ENCODE measurements at places on chromosomes 7 and 10.

GRCh38 chr10:130212746-130213145, 76.6 kb downstream of the GLRX3 start:
- DNase-seq = no peak

DNA sequence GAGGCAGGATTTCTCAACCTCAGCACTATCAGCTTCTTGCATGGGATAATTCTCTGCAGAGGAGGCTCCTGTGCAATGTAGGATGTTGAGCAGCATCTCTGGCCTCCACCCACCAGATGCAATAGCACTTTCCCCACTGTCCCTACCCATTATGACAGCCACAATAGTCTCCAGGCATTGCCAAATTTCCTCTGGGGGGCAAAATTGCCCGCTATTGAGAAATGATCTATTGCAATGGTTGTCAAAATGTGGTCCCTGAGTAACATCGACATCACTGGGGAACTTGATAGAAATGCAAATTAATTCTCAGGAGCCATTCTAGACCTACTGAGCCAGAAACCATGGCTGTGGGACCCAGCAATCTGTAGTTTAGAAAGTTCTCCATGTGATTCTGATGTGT, 7.0 kb downstream of the KCNK18 start:
- no peak for DNase-seq

DNA sequence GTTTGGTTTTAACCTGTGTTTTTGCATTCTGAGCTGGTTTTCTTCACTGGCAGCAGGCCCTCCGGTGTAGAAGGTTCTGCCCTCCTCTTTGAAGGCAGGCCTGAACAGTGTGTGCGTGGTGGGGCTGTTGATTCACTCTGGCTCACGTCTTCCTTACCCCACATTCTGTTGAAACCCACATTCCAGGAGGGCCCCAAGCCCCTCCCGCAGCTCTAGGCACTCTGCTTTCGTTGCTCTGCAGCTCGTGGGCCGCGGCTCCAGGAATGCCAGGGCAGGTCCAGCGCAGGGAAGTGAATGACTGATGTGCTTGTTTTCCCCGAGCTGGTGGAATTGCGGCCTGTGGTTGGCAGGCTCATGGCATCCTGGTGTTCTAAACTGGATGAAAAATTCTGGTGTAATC, 49.0 kb downstream of the HTRA1 start:
- DNase-seq = no peak

GRCh38 chr10:52318822-52319464, 4.9 kb downstream of the DKK1 start:
- DNase-seq = no peak

- DNase-seq = no peak
Measured at GRCh38 chr7:80999100-80999499, 80.2 kb upstream of the SEMA3C start.

GRCh38 chr7:11714205-11714604, 117.8 kb downstream of the THSD7A start:
- no peak for DNase-seq

- DNase-seq = peak; percentile 58
Measured at GRCh38 chr7:42236976-42237810, at the start of gene GLI3. TSS of gene GLI3 (minus strand) at chr7:42237209. CDS start at chr7:42223253, 13,956 bp downstream.

DNA sequence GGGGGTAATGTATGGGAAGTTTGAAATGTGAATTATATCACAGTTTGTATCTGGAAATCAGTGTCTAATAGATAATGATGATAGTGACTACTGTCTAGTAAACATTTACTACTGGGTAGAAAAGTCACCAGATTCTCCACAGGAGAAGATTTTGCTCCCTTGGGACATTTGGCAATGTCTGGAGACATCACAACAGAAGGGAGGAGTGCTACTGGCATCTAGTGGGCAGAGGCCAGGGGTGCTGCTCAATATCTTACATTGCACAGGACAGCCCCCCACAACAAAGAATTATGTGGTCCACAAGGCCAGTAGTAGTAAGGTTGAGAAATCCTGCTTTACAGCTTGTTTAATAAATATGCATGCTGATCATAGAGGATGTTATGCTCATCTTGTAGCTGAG, 92.3 kb upstream of the PRPS1L1 start:
- no peak for DNase-seq

DNA sequence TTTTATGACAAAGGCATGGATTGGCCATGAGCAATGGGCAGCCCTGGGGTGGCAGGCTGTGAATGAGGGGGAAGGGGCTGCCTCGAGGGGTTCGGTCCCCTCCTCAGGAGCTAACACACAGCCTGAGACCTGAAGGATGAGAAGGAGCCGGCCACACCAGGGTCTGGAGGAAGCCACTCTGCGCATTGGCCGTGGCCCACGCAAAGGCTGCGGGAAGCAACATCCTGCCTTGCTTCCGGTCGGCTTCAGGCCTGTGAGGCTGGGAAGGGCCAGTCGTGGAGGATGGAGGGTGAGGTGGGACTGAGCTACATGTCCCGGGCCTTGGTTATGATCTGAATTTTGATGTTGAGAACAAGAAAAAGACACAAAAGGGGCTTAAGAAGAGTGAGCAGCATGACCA, 49.4 kb downstream of the RGS10 start:
- DNase-seq = no peak

DNA sequence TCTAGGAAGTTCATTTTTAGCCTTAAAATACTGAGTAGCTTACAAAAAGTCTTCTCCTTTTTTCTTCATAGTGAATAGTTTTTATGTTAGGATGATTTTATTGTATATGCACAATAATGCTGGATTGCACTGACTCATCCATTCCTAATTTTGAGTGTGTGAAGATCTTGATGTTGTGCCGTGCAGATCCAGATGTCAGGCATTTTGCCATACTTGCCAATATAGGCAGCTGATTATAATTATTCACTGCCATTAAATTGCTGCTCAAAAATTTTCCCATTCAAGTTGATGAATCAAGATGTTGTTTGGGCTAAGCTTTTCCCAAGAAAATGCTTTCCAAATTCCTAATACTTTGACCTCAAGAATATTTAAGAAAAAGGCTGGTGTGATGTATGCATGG, 218.3 kb downstream of the AHR start:
- DNase-seq = no peak

GRCh38 chr7:13110107-13110506, 422.7 kb downstream of the ARL4A start:
- no peak for DNase-seq

DNA sequence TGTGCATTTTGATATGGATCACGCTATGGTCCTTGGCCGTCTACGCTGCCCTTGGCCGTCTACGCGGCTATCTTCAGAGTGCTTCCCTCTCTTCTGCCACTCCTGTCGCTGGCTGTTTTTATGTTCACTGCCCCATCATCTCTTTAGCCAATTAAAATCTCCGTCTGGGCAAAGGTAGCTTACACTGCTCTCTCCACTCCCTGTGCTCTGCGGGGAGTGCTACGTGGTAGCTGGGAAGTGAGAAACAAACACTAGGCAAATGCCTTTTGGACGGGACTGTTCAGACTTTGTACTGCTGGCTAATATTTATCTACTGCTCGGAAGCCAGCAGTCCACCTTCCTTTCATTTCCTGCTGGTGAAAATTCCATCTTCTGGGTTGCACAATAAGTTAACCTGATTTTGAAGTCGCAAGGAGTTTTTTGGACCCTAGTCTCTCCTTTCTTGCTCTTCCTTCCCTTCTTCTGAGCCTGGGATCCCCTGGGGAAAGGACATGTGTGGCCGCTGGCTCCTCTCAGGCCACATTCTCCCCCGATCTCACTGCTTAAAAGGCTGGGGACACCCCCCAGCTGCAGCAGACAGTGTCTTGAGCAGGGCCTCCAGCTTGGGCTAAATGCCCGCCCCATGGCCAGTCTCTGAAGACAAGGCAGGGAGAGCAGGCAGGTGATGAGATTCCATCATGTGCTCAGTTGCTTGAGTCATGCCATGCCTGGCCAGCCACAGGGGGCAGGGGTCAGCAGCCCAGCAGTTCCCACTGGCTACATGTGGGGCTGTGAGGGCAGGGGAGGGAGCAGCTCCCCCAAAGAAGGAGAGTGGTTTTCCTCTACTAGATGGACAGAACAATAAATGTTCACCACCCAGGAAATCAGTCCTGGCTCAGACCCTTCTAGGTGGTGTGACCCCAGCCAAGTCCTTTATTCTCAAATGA, 25.5 kb upstream of the RBM33 start:
- no peak for DNase-seq

GRCh38 chr7:2100278-2101208, 132.2 kb downstream of the MAD1L1 start:
- DNase-seq = no peak

GRCh38 chr7:65477326-65477725, 103.7 kb downstream of the ZNF92 start:
- no peak for DNase-seq

GRCh38 chr7:131493581-131493980, 62.8 kb downstream of the PODXL start:
- DNase-seq = no peak

GRCh38 chr7:130695840-130696239, 9.5 kb upstream of the TSGA13 start:
- no peak for DNase-seq

GRCh38 chr7:69701288-69701687, 103.0 kb downstream of the AUTS2 start:
- no peak for DNase-seq

Data from progenitor cell of endocrine pancreas (in vitro differentiated cells).